ENCODE measurements at places on chromosomes 1 and 21.
A peak's percentile ranks its signal among the peaks of the same experiment; 100 is the strongest.

DNA sequence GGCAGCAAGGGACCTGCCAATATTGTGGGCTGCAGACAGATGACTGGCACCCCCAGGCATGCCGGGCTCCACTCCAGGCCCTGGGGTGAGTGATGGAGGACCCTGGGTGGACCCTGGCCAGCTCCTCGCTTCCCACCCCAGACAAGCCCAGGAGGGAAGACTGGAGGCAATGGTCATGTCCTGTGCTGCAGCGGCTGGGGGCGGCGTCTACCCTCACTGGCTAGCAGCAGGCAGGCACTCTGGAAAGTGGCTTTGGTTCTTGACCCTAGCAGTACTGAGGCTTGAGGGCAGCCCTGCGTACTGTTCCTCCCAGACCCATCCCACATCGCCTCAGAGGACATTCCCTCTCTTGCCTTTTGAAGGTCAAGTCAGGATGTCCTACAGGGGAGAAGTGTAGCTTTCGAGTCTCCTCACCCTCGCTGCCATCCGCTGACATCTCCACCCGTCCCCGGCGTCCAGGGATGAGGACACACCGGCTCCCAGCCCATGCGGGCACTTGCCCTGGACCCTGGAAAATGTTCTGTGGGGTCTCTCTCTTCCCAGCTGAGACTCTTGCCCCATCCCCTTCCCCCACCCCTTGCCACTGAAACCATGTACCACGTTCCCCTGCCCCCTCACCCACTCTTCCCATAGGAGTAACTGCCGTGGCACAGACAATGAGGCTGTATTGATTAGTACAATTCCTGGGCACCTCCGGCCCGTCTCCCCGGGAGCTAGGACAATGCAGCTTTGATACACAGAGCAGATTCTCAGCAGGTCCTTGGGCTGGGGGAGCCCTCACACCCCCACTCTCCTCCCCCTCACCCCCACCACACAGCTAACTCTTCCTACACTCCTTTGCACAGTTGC is 15.0 kb downstream of the SLC6A9 start:
- no peak for DNase-seq

DNA sequence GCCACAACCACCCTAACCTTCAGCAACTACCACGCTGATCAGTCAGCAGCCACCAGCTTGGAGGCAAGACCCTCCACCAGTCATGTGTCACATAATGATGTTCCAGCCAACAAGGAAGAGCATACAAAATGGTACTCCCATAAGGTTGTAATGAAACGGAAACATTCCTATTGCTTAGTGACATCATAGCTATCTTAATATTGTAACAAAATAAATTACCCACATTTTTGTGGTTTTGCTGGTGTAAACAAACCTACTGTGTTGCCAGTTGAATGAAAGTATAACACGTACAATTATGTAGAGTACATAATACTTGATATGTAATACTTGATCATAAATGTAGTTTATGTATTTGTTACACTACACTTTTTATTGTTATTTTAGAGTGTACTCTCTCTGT is 1363.2 kb upstream of the ADGRL4 start:
- no peak for DNase-seq

DNA sequence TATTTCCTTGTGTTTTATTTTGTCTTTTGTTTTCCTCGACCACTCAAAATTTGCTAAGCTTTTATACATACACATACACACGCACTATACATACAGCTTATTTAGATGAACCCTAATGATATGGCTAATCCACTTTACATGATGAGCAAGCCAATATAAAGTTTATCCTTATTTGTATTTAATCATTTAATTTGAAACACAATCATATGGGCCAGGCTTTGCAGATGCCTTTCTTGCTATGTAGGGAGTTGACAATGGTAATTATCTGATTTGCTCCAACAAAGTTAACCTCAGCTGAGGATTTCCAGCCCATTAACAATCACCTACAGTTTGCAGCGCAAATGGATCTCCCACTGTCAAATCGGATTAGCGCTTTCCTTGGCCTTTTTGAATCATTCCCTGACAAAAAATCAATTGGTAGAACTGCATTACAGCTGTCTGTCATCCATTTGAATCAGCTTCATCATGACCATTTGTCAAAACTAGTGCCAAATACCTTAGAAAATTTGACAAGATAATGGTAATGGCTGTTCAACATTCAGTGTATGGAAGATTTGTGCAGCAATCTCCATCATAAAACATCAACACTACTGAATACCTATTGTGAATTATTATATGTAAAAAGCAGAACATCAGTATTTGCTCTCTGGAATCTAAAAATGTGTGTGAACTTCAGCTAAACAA is 352.6 kb downstream of the MRPL39 start:
- DNase-seq = no peak

GRCh38 chr1:246492611-246493245 is 14.4 kb downstream of the SMYD3 start:
- DNase-seq = peak; percentile 35

- DNase-seq = no peak
Observed at GRCh38 chr1:40393173-40393572, 19.6 kb downstream of the SMAP2 start.

GRCh38 chr1:230747127-230747730 is at the start of gene CAPN9:
CAPN9 (plus strand) TSS chr1:230747388; CDS start chr1:230747497, 109 bp downstream.
- no peak for DNase-seq

DNA sequence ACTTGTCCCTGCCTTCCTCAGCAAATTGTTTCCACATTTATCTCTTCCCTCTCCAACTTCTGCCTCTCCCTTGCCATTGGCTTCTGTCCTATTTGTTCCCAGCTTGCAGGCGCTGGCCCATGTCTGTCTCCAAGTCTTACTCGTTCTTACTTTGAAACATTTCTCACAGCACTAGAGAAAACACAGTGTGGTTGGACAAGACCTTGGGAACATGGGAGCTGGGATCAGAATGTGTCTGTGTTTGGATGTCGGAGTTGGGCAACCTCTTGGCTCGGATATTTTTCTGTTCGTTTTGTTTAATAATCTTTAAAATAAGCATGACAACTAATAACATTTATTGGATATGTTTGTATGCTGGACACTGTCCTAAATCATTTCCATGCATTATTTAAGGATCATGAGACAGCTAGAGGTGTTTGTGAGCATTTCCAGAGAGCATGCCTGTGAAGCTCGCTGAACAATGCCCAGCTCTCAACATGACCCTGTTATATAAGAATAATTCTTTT is 5.9 kb upstream of the BRWD1 start:
- DNase-seq = no peak

- DNase-seq = no peak
Observed at GRCh38 chr1:11180342-11180744, 8.8 kb upstream of the ANGPTL7 start.

DNA sequence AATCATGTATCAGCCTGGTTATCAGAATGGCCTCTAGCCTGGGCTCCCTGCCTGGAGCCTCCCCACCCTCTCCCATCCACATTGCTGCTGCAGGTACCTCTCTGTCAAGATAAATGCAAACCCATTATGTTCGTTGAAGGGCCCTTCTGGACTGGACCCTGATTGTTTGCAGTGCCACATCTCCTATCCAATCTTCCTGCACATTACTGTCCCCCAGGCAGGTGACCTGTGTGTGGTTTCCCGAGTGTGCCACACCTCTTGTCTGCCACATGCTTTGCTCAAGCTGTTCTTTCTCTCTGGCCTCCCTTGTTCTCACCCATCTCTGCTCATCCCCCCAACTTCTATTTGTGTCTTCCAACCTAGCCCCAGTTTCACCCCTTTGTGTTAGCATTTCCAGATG is 32.4 kb downstream of the IER5 start:
- DNase-seq = no peak

- DNase-seq = no peak
Observed at GRCh38 chr1:111729271-111729921, 9.8 kb downstream of the INKA2 start.

DNA sequence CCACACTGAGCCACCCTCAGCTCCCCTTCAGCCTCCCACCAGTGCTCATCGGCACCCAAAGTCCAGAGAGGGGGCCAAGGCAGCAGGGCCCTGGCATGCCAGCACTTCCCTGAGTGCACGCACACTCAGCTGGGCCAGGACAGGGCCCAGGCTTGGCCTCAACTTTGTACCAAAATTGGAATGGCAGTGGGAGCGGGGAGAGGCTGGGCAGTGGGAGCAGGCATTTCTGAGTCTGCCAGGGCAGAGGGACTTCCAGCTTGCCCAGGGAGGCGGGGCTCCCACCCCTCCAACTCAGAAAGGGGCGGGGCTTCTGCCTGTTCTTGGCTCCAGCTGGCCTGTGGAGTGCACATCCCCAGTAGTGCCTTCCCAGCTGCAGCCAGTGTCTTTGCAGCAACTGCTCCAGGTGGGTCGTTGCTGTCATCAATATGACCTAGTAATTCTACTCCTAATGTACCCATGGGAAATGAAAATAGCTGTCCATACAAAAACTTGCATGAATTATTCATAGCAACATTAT is 10.3 kb upstream of the SNX7 start:
- DNase-seq = no peak

DNA sequence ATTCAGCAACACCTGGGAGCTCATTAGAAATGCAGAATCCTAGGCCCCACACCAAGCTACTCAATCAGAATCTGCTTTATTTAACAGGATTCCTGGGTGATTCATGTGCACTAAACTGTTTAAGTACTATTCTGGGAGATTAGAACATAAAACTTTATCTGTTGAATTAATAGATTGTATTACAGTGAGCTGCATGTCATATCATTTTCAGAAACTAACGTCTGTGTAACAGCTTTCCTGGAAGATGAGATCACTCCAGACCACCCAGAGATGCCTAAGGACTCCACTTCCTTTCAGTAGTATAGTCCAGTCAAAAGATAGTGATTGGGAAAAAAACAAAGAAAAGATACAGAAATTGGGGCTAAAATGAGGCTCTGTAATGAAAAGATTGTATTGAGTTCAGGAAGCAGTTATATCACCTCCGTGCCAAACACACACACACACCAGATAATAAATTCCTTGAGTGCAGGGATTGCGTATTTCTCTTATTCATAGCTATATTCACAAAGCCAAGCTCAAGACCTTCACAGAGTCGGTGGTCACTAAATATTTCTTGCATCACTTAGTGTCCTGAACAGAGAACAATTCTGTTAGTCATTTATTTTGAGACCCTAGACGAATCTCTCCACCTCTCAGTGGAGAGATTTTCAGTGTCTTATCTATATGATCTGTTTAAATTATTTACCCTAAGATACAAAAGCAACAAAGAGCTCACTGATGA is 178.2 kb downstream of the DSCAM start:
- no peak for DNase-seq

- no peak for DNase-seq
Observed at GRCh38 chr1:31568895-31569595, 7.3 kb upstream of the TINAGL1 start.

DNA sequence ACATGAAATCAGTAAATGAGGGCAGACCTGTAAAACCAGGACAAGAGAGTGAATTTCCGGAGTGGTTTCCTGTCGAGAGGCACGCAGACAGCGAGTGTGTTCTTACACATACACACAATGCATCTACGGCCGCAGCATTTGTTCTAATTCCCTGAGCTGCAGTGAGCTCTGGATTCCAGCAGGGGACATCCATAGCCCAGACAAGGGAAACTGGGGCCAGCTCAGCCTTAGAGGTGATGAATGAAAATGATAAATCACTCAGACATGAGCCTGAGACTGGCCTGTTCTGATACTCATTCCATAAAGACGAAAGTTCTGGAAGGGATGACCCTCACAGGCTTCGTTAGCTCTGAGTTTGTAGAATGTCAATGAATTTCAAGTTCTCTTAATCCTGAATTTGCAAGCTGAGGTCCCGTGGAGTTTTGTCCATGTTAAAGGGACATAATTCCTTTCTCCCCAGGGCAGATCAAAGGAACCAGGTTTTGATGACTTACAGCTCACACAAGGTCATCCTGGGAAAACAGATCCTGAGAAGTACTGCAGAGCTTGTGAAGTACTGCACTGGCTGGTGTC is 207.9 kb upstream of the C1orf87 start:
- no peak for DNase-seq

DNA sequence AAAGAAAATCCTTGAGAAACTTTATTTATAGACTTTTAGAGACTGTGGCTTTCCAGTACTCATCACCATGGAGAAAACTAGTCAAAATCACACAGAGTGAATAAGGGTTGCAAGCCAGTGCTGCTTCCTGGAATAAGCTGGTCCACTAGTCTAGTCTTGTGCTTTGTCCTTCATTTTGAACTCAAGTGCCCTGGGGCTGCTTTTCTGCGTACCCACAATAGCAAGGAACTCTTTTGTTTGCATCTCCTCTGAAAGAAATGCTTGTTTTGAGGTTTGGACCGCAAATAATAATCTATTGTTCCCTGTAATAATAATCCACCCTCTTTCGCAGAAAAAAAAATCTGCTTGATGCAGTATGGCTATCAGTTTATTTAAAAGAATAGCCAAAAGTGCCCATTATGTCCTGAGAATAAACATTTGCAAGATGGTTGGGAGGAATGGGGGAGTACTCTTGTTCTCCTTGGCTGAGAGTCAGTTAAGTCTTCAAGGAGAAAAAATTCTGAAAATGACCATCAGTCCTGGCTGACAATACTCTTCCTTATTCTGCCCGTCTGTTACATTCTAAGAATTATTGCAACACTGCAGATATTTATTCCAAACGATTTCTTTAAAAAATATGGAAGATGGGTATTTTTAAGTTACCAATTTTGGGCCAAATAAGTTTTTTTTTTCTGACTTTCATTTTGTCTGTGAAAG is 41.9 kb downstream of the MPZL1 start:
- DNase-seq = no peak

- DNase-seq = no peak
Observed at GRCh38 chr1:230853731-230854130, 14.6 kb downstream of the C1orf198 start.

DNA sequence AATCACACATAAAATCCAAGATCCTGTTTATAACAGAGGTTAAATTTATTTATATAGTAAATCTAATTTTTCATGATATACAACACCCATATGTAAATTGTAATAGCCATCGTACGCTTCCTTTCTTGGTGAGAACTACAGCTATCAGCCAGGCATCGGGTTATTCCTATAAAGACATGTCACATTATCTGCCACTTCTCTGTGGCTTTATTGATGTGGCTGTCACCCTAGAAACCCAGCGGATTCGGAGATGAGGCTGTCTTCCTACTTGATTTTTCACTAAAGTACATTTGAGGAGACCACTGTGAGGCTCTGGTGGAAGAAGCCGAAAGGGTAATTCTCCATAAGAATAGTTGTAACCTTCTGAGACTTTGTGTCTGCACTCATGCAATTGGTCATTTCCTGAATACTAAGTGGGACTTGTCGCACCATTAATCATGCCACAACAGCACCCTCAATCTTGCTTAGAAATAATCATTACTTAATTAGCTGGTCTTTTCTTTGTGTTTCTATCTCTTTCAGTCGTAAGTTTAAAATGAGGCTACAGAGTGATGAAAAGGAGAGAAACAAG is 106.0 kb downstream of the NTNG1 start:
- no peak for DNase-seq

Data from stimulated activated CD4-positive, alpha-beta T cell treated with anti-CD3 and anti-CD28 coated beads, Interleukin-12 subunit alpha, Interleukin-12 subunit beta, amount 100 ng/mL, for 4 hours (primary cell).